ENCODE measurements at places on chromosomes 7 and 10.

GRCh38 chr7:33422825-33423645, 293.7 kb downstream of the BBS9 start:
- no peak for DNase-seq

- no peak for DNase-seq
Observed at GRCh38 chr7:101586078-101586905, 42.8 kb downstream of the MYL10 start.

DNA sequence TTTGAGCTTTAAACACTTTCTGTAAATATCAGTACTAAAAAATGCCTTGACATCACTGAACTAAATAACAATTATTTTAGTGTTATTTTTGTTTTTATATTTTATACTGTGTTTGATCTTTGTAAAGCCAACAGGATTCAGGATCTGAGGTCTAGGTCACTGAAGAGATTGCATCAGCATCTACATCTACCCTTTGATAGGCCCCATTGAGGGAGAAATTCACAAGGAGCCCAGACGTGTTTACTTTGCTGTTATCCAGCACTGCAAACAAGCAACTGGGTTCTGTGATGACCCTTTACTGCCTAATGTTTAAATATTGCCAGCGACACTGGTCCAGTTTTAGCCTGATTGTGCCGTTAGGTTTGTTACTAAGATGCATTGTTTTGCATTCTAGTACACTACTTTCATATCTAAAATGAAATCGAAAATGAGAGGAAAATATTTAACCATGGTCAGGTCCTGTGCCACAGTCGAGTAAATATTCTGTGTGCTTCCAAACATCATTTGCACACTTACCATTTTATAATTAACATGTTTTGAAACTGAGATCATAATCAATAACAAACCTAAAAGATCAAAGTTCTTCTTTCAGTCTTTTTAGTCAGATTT, 48.7 kb downstream of the SP8 start:
- no peak for DNase-seq

GRCh38 chr7:150384406-150385301, 5.5 kb downstream of the ZNF775 start:
- no peak for DNase-seq

DNA sequence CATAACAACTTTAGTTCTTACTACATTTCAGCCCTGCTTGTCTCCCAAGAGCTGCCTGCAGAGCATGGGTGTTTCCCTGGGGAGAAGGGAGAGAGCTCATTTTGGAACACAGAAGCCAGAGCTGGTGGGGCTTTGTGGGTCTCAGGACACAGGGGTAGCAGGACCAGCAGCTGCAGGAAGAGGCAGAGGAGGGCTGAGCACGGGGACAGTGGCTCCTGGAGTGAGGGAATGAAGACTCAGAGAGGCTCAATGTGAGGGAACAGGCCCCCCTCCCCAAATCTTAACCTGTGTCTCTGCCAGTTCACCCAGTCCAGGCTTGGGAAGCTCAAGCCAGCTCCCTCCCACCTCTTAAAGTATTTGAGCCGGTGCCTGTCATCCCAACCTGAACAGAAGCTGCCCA, 50.0 kb downstream of the CHST3 start:
- no peak for DNase-seq
